Activated naive CD4-positive, alpha-beta T cell (primary cell): ENCODE measurements at places on chromosomes 5 and 9.

- DNase-seq, result no peak
Observed at GRCh38 chr9:5586391-5586802, 42.5 kb upstream of the RIC1 start.

DNA sequence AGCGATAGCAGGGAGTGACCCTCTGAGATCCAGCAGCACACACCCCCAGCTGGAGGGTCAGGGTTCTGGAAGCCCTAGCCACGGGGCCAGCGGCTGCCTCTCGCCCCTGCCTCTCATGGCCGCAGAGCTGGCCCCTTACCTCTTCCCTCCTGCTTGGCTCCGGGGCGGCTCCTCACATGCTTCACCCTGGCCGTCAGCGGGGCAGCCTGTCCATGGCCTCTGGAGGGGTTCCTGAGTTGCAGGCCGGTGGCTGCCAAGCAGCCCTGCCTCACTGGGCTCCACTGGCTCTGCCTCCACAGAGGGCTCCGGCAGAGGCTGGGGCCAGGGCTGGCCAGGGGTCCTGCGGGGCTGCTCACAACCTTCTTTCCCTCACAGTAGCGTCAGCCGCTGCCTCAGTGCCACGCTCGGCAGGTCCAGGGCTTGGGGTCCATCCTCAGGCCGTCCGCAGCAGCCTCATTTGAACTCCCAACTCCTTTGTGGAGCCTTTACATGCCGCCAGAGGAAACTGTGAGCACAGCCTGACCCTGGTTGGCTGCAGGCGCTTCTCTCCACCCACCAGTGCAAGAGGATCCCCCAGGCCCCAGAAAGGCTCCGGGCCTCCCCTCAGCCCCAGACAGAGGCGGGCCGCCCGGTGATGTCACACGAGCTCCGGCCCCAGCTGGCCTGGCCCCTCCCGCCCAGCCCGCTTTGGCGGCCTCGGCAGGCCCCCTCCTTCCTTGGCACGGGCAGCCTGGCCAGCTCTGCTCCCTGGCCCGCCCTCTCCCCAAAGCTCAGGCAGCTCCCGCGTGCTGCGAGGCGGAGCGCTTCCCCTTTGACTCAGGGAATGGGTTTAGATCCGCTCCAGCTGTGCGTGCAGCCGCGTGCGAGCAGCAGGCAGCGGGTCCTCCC, at the start of gene ANGPTL2:
ANGPTL2 (minus strand) TSS at position 460 of the 888 bp plus-strand sequence. CDS start 13,904 bp downstream, outside the sequence.
- no peak for DNase-seq

GRCh38 chr5:167207081-167207480, 1084.4 kb upstream of the WWC1 start:
- no peak for DNase-seq

DNA sequence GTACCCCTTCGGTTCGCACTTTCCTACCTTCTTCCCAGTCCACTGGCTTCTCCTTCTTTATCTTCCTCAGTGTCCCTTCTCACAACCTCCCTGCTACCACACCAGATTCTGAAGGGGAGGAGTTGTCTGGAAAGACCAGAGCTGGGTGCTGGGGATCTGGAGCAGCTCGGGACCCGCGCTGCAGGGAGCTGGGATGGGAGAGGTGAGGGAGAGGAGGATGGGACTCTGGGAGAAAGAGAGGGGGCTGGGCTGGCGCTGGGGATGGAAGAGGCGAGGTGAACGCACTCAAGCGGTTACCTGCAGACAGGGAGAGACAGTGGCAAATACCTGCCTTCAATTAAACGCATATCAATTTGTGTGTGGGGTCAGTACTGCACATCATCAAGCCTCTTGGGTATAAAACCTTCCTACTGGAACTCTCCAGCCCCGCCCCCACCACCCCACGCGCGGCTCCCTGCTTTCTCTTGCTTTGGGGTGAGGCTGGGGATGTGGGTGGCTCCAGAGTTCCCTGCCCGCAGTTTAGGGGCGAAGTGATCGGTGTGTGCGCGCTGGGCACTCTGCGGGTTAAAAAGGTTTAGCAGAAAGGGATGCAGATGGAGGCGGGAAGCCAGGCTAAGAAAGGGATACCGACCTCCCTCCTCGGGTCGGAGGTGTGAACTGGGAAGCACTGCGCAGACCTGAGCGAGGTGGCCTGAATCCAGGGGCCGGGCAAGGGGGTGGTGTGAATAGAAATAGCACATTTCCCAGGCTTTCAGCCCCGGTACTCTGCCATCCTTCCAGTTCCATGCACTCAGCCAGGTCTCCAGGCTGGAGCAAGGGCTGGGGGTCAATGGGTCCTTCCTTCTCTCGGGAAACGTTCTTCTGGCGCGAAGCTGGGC, 977 bp upstream of the PAM start:
- peak; percentile 1 for DNase-seq

DNA sequence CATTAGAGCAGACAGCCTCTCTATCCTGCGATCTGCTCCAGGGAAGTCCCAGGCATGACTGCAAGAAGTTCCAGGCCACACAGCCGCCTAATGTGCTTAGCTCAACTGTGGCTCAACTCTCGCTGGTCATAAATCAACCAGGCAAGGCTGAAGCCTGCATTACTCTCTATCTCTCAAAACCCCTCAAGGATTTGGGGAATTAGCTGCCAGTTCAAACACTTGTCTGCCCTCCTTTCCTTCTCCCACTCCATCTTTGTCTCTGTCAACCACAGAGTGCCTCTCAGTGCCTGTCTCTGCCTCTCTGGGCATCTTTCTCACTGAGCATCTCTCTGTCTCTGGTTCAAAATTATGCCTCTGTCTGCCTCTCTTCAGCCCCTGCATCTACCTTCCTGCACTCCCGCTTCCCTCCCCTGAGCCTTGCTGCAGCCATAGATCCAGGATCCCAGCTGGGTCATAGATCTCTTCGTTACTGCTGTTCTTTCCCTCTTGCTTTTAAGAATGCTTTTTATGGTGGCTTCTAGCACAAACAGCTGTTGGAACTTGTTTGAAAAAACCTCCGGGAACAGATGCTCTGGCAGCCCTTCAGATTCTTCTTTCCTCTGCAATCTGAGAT, 27.9 kb upstream of the GALNT10 start:
- DNase-seq, result no peak

- no peak for DNase-seq
Observed at GRCh38 chr9:70921136-70921535, 200.3 kb downstream of the TRPM3 start.

DNA sequence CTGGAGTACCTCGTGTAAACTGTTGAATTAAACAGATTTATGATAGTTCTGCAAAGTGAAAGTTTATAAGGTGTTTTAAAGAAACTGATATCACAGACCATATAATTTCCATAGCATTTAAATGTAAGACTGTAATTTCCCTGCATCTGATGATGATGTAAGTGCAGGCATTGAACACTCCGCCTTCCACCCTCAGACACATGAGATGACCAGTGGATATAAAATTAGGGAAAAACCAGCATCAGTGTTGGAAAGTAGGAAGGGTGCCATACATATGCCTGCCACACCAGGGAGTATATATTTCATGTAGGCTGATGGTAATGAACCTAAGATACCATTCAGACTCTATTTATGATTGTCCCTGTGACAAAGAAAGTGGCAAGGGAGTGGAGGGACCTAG, 519.2 kb downstream of the ACTL7B start:
- no peak for DNase-seq

- no peak for DNase-seq
Observed at GRCh38 chr9:135157856-135158563, 70.5 kb downstream of the OLFM1 start.

DNA sequence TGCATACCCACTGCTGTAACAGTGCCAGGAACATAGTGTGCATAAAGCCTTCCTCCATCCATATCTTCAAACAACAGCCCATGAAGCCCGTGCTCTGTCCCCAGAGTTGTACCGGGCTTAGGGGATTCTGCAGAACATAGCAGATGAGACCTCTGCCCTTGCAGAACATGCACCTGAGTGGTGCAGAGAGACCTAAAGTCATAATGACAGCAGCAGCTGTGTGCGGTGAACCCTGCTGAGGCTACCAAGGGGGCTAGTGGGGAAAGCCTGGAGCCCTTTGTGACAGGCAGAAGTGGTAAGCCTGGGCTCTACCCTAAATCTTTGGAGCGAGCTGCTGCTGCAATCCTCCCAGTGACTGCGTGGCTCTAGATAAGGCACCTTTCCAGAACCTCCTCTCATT, 32.2 kb upstream of the BRD3 start:
- no peak for DNase-seq

DNA sequence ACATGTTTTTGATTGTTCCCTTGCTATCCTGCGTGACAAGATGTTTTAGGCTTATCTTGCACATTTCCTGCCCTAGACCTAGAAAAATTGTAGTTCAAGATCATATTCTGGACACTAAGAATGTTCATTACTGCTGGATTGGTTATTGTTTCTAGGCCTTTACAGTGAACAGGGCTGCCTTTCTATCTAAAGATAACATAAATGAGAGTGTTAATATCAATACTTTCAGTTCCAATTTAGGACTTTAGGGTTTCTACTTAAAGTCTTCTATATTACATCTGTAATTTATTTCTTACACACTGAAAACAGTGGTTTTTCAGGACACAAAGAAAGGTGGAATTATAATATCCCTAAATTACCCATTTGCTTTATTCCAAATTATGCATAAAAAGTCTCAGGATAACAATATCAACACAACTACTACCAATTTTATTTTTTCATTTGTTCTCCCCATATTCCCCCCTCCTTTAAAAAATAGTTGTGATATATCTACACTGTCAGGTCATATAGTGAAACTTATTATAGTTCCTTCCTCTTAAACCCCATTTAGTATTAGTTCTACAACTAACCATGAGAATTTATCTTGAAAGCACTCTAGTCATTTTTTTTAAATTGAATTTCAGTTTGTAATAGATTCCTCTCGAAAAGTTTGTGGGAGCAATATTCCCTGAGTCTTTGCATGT, 293.9 kb upstream of the RIOK2 start:
- no peak for DNase-seq

DNA sequence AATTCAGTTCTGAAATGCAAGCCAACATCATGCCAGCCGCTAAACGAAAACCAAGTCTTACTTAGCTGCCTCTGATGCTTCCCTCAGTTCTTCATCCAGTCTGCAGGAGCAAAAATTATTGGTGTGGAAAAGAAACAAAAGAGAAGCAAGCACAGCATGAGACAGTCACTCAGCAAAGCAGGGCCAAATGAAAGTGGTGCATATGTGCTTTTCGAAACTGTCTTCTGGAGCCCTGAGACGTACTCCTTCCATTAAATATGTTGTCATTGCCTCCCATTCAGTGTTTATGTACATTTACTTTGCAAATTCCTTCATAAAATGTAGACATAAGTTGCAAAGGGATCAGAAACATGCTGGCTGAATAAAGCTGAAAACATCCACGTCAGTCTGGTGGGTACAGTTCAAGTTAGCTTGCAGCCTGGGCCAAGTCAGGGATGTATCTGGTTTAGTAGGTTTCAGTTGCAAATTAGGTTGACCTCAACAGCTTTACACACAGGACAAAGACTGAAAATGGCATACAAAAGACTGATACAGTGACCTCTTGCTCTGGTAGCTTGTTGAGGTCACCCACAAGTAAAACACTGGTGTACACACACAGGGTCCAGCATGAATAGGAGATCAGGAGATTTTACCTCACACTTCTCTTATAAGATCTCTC, 139.7 kb upstream of the PCA3 start:
- DNase-seq, result no peak

GRCh38 chr5:73799401-73799972, 173.5 kb downstream of the ARHGEF28 start:
- DNase-seq, result no peak

DNA sequence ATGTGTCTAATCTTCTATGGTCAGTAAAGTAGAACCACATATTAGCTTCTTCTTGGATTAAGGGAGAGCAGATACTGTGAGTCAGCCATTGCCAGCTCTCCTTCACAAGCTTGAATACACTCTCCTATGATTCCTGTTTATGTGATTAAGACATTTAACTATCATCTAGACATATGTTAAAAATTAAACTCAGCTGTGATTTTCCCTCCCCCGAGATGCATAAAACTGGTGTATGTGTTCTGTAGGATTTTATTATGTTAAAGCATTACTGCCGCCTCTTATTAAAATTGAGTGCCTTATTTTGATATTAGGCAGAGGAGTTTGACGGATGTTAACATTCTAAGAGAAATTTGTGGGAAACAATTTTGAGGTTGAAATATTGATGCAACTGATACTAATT, 114.6 kb downstream of the ACTBL2 start:
- no peak for DNase-seq

GRCh38 chr5:2997179-2997578, 245.7 kb upstream of the IRX2 start:
- DNase-seq, result no peak

GRCh38 chr9:19140259-19140658, 13.0 kb upstream of the PLIN2 start:
- no peak for DNase-seq

GRCh38 chr5:126054577-126055347, 368.4 kb upstream of the GRAMD2B start:
- DNase-seq, result no peak

DNA sequence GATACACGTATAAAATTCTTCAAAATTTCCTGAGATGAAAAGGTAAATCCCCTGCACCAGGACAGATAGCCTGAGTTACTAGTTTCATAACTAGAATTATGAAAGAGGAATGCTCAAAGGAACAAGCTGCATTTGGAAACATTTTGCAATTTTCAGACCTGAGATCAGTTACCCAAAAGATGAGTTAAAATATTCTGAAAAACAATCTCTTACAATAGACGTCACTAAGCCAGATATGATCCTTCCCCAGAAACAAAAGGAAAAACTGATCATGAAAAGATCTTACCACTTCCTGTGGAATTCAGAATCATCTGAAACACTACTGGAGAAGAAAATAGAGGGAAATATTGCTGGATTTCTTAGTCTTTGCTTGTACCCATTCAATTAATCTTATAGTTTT, 204.7 kb downstream of the ARRDC3 start:
- DNase-seq, result no peak

DNA sequence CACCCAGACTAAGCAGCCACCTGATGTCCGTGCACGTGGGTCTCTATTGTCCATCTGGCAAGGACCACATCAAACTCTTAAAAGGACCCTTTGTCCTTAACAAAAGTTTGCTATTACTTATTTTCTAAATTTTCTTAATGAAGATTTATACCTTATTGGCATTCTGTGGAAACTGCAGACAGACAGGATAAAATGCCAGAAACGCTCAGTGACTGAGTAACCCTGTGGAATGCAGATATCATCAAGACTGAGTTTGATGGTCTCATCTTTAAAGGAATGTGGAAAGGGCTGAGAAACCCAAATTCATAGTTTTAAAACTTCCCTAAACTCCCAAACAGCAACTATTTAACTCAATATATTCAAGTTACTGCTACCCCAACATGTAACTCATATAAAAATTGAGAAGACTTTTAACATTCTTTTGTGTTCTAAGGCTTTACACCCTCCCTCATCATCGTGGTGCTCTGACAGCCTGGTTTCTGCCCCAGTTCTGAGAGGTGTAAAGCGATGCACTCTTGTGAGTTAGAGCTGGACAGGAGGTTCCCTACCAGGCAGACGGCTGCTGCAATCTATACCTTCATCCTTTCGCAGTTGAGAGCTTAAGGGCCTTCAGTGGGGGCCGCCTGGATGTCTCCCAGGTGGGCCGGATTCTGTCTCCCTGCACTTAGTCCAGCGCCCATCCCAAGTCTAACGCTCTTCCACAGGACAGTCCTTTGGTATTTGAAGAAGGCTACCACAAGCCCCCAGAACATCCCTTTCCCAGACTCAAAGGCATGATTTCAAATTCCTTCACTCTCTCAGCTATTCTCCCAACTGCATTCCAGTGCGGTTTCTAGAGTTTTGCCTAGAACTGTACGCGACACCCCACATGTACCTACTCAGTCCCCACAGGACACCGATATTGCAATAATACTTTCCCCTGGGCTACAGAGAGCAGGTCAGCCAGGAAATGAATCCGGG, 68.9 kb downstream of the DAP start:
- no peak for DNase-seq

- DNase-seq, result no peak
Observed at GRCh38 chr9:132005899-132006298, 73.8 kb downstream of the MED27 start.

GRCh38 chr5:129049126-129049799, 45.3 kb upstream of the ISOC1 start:
- DNase-seq, result no peak
